ENCODE measurements at places on chromosomes 2 and 18.

GRCh38 chr2:10704034-10704594 is 14.3 kb upstream of the NOL10 start:
- no peak for DNase-seq

GRCh38 chr2:74464406-74464805 is 776 bp downstream of the MOGS start:
- no peak for DNase-seq

- no peak for DNase-seq
These were observed 635.1 kb upstream of the SLC39A10 start for GRCh38 chr2:195021711-195022507.

DNA sequence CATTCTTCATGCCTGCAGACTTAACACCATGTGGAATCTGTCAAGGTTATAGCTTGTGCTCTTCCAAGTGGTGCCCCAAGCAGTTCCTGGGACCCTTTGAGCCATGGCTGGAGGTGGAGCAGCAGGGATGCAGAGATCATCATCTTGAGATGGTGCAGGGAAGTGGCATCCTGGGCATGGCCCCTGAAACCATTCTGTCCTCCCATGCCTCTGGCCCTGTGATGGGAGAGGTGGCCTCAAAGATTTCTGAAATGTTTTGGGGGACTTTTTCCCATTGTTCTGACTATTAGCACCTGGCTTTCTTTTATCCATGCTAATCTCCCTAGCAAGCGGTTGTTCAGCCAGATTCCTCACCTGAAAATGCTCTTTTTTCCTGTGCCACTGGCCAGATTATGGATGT is 10.3 kb upstream of the TMEM37 start:
- DNase-seq = no peak

DNA sequence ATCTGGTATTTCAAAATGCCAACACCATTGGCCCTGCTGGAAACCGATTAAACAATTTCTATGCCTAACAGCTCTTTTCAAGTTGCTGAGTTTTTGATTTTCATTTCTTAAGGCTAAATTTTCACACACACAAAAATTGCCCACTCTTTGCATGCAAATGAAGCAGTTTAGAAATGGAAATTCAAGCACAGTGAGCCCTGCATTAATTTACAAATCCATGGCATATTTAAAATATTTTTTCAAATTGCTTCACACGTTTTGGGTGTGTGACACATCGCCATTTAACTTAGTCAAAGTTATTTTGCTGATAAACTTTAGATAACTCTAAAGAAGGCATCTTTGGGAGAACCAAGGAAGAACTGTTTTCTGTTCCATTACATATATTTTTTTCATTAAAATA is 184.8 kb downstream of the TXNL1 start:
- no peak for DNase-seq

DNA sequence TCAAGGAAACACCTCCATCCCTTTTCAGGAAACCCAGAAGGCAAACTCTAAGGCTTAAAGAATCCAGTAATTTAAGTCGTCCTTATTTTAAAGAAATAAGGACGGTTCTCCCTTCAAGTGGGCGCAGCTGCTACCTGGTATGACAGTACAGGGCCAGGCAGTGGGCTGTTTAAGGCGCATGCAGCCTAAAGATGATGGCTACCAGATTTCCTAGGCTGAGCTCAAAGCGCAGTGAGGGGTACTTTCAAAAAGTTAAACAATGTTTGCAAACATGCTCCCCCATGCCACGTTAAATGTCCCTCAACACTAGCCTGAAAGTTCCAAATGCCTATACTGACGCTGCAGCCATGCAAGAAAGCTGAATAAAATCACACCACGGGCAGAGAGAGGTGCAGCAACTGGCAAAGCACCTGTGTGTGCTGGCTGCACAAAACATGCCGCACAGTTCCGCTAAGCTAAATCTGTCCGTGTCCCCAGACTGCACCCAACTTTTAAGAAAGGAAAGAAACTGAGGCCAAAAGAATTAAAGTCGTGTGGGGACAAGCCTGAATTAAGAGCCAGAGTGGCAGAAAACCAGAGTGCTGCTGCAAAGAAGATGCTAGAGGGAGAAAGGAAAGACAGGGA is 583 bp downstream of the HIBCH start:
- DNase-seq = no peak

DNA sequence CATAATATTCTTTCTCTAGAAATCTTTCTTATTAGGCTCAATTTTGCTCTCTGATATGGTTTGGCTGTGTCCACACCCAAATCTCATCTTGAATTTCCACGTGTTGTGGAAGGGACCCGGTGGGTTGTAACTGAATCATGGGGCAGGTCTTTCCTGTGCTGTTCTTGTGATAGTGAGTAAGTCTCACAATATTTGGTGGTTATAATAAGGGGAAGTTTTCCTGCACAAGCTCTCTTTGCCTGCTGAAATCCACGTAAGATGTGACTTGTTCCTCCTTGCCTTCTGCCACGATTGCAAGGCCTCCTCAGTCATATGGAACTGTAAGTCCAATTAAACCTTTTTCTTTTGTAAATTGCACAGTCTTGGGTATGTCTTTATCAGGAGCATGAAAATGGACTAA is 73.8 kb downstream of the CAVIN2 start:
- DNase-seq = no peak

DNA sequence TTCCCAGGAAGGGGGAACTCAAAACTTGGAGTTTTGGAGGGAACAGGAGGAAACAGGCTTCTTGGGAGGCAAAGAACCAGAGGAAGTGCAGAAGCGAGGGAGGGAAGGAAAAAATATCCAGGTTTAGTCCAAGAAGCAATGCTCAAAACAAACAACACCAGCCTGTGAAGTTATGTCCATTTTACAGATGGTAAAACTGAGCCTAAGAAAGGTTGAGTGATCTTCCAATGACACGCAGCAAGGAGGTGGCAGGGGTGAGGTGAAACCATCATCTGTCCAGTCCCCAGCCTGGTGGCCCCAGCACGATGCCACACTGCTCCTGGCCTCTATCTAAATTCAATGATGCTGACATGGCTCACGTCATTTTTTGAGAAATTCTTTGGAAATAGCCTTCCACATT is 10.8 kb downstream of the DNMT3A start:
- DNase-seq = no peak

GRCh38 chr2:10287761-10288160 is 14.9 kb upstream of the HPCAL1 start:
- DNase-seq = no peak

- DNase-seq = no peak
These were observed 5.7 kb downstream of the GFPT1 start for GRCh38 chr2:69381337-69381737.

- peak; percentile 50 for DNase-seq
These were observed 132.9 kb downstream of the NR4A2 start for GRCh38 chr2:156199588-156199987.

DNA sequence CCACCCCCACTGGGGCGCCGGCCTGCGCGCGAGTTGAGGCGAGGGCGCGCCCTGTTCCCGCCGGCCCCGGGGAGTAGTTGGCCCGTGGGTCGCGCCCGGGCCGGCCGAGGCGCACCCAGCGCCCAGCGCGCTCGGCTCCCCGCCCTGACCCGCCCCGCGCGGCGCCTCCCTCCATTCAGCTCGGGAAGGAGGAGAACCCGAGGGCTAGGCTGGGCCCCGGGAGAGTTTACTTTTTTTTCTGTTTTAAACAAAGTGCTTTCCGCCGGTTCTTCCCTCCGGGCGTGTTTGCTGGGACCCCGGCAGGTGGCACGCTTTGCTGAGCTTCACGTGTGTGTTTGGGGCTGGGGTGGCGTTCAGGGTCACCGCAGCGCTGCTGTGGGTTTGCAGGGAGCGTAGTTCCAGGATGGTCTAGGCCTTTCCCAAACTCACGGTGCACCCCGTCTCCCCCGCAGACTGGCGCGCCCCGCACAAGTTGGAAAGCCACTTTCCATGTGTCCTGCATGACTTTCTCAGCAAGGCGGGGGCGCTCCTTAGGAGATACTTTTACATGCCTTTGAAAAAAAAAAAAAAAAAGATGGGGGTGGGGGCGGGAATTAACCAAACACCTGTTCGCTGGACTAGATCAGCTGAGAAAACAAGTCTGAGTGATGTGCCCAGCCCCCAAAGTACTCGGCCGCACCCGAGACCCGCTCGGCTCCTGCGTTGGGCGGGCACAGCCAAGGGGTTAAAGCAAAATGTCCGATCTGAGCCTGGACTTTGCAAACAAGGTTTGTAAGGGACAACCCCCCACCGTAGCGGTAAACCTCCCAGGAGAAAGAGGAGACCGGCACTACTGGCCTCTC is 825 bp downstream of the ITGA6 start:
- DNase-seq = no peak

DNA sequence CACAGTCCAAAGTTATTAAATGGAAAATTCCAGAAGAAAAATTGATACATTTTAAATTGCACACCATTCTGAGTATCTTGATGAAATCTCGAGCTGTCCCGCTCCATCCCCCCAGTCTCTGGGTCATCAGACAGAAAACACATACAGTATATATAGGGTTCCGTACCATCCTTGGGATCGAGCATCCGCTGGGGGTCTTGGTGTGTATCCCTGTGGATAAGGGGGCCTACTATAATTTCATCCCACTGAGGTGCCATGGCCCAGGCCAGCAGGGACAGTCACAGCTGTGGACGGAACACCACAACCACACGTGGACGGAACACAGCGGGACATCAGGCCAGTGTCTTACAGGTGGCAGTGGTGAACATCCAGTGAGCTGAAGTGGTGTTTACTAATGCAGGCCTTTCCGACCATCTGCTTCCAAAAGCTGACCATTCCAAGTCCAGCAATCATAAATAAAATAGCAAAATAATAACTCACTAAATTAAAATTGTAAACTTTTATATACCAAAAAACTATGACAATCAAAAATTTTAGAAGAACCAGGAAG is 14.0 kb downstream of the TWIST2 start:
- no peak for DNase-seq

- DNase-seq = no peak
These were observed 247.8 kb downstream of the PAX3 start for GRCh38 chr2:222050981-222051380.

DNA sequence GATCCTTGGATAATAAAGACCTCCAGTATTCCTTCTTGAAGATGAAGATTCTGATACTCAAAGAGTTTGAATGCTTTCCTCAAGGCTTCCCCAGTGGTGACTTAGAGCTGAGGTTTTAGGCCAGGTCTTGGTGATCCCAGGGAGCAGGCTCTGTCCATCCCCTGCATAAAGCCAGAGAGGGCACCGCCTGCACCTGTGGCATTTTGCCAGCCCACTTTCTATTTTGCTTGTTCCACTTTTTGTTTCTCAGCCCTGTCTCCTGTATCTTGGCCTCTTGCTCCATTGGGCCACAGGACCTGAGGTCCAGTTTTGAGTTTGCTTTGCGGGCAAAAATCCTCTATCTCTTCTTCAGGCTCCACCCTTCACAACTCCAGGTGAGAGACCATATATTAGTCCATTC is 6.7 kb upstream of the SCYGR1 start:
- DNase-seq = no peak

GRCh38 chr2:139790807-139791752 is 1010.9 kb upstream of the NXPH2 start:
- DNase-seq = no peak

DNA sequence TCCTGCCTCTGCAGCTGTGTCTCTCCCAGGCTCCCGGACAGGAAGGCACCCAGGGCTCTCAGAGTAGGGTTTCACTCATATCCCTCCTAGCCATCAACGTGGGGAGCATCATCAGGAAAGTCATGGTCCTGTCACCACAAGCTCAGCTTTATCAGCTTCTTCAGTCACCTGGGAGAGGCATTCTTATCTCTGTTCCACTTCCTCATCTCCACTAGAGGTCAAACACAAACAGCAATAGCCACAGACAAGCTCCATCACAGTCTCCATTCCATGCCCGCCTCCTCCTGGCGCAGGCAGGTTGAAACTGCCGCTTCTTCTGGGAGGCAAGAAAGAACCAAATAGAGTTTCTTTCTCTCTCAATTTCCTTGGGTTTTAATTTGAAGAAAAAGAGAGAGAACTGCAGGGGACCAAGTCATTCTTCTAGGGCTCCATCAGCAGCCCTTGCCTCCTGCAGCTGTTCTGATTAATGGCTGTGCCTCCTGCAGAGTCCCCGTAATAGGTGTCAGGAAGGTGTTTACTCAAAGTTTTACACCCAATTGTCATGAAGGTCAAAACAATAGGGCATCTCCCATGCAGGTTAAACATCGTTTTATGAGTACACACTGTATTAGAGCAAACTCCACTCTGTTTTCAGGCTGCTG is 377.9 kb downstream of the TMEM182 start:
- no peak for DNase-seq

DNA sequence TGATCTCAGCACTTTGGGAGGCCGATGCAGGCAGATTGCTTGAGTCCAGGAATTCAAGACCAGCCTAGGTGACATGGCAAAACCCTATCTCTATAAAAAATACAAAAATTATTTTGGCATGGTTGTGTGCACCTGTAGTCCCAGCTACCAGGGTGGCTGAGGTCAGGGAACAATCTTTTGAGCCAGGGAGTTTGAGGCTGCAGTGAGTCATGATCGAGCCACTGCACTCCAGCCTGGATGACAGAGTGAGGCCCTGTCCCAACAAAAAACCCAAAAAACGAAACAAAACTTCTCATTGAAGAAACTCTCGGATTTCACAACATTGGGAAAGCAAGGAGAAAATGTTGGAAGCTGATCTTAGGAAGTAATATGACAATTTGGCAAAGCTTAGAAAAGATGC is 317.3 kb upstream of the MGAT5 start:
- DNase-seq = no peak

DNA sequence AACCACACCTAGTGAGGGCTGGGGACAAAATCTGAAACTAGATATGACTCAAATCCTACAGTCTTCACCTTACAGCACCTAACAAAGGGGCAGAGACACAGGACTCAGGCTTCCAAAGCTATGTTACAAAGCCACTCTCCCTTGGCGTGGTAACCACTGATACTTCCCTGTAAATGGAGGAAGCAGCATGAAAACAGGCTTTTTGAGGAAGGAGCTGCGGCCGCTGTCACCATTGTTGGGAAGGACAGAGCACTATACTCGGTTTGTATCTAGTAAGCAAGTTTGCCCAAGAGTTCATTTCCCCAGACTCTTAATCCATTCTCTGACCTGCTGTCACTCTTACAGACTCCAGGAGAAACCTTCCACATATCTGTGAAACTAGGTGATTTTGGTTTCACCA is 60.3 kb downstream of the LONRF2 start:
- no peak for DNase-seq

DNA sequence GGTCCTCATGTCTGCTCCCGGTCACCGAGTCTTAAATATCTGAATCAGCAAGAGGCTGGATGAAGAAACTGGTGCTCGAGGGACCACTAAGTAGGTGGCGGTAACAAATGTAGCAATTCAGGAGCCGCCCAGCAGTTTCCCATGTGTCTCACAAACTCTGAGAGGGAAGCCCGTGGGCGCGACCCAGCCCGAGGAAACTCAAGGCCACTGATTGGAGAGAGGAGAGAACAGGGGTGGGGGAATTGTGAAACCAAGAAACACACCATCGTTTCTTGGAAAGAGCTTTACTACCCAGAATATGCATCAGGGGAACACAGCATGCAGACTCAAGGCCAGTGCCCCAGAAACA is 10.8 kb downstream of the MLPH start:
- no peak for DNase-seq
